SW480 (cell line): ENCODE measurements at places on chromosomes 2 and 18.

GRCh38 chr2:160472839-160473251, 20.8 kb downstream of the RBMS1 start:
- no peak for DNase-seq

- no peak for DNase-seq
Observed at GRCh38 chr2:67581751-67582150, 184.6 kb downstream of the ETAA1 start.

DNA sequence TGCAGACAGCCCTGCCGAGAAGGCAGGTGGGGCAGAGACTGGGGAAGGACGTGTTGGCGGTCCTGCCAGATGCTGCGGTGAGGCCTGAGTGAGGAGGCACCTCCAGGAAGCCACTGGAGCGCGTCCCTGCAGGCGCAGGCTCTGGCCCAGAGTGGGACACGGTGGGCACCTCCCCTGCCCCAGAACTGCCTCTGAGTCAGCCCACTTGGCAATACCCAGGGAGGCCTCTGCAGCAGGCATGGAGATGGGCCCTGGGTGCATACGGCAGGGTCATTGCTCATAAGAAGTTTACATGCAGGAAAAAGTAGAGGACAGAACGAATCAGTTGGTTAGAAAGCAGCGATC, 195.9 kb downstream of the TFCP2L1 start:
- no peak for DNase-seq

DNA sequence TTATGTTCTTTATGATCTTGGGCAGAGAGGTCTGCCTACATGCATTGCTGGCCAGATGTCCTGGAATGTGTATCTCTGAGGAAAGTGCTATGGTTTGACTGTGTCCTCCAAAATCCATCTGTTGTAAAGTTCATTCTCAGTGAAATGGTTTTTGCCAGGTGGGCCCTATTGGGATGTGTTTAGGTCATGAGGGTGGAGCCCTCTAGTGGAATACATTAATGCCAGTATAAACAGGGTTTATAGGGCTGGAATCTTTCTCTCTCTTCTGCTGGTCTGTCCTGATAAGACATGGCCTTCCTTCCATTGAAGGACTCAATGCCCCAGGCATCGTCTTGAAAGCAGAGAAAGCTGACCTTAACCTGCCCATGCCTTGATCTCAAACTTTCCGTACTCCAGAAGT, 258.5 kb downstream of the RPIA start:
- peak; percentile 37 for DNase-seq

DNA sequence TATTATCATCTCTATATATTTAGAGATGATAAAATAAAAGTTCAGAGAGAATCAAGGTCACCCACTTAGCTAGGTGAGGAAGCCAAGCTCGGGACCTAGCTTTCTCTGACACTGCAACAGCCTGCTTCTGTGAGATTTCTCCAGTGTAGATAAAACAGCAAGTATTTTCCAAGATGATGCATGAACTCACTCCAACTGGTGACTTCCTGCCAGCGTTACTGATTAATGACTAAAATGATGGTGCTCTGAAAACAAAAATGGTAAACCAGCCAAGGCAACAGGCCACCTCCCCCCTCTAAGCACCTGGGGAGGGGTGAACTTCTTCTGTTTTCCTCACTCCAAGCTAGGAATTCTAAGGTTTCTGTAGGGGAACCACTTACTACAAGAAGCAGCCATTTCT, 510.2 kb upstream of the ID2 start:
- no peak for DNase-seq

DNA sequence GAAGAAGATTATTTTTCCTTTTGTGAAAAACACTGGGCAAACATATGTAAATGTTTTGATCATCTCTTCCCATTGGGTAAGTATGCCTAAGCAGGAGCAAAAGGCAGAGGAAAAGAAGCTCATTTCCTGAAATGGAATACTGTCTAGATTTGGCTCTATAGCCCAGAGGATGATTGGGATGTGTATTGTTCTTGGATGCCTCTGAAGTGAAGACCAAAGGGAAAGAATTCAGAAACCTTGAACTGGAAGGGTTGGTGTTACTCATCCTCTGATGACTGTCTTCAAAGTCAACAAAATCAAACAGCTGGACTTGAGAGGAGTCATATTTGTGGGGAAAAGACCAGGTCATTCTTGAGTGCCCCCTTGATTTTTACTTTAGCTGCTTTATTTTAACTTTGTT, 112.6 kb upstream of the NT5C1B start:
- no peak for DNase-seq

- no peak for DNase-seq
Observed at GRCh38 chr2:38934742-38935141, 45.1 kb downstream of the ARHGEF33 start.

GRCh38 chr18:51765606-51766360, 568.3 kb upstream of the MEX3C start:
- no peak for DNase-seq

DNA sequence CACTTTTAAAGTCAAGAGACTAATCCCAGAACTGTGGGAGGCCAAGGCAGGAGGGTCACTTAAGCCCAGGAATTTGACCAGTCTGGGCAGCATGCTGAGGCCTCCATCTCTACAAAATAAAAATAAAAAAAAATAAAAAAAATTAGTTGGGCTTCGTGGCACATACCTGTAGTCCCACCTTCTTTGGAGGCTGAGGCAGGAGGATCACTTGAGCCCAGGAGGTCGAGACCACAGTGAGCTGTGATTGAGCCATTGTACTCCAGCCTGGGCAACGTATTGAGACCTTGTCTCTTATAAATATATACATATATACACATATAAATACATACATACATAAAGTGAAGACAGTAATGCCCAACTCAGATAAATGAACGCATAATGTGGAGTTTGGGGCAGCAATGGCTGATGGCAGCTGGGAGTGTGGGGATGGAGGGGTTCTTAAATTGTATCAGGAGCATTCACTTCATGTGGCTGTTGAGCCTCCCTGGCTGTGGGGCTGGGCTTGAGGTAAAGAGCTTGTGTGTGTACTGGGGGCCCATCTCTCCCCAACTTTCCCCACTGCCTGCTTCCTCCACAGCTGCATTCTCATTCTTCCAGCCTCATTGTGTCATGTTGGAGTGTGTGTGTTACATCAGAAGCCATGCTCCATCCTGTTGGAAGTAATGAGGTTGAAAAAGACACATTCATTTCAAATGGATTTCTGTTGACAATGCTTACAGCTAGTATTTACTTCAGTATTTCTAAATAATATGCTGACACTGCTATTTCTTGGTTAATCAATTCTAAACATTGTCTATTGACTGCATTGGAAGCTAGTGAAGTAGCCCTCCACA, 96.5 kb upstream of the HS6ST1 start:
- DNase-seq, result no peak

DNA sequence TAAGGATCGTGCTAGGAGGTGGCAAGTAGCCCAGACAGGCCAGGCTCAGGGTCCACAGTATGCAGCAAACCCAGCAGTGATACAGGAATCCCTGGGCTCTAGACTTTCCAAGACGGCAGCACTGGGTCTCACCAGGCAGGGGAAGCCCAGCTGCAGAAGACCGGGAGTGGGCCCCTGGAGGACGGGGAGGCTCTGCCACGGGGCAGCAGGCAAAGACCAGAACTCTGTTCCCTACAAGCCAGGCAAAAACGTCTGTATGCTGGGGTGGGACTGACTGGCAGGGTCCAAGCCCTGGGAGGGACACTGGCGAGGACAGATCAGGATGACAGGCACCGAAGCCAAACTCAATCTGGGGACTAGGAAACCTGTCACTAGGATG, 98.9 kb upstream of the SEC11C start:
- no peak for DNase-seq

GRCh38 chr2:233814056-233814835, 36.1 kb downstream of the MROH2A start:
- peak; percentile 20 for DNase-seq

- DNase-seq, result peak; percentile 37
Observed at GRCh38 chr2:42238644-42239288, 69.6 kb downstream of the EML4 start.

GRCh38 chr2:96963316-96963715, 23.1 kb downstream of the FAM178B start:
- peak; percentile 93 for DNase-seq

DNA sequence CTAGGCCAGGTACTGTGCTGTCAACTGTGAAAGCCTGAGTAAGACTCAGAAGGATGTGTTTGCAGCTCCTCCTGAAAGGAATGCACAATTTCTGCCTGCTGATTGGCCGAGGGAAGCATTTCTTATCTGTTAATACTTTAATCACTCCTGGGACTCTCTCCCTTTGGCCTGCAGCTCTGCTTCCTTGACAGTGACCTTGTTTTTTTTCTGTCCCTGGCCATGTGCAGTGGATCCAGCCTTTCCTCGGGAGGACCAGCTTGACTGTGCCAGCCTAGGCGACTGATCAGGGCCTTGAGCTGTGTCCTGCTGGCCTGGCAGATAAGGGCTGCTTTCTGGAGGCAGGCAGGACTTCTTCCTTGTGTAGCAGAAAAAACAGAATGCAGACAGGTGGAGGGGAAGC, 10.0 kb downstream of the RNF144A start:
- DNase-seq, result no peak

- DNase-seq, result no peak
Observed at GRCh38 chr2:103815731-103816130, 1038.2 kb upstream of the POU3F3 start.

GRCh38 chr2:12315224-12315623, 401.5 kb upstream of the TRIB2 start:
- DNase-seq, result no peak

- DNase-seq, result no peak
Observed at GRCh38 chr2:197442857-197443256, 8.0 kb upstream of the SF3B1 start.

DNA sequence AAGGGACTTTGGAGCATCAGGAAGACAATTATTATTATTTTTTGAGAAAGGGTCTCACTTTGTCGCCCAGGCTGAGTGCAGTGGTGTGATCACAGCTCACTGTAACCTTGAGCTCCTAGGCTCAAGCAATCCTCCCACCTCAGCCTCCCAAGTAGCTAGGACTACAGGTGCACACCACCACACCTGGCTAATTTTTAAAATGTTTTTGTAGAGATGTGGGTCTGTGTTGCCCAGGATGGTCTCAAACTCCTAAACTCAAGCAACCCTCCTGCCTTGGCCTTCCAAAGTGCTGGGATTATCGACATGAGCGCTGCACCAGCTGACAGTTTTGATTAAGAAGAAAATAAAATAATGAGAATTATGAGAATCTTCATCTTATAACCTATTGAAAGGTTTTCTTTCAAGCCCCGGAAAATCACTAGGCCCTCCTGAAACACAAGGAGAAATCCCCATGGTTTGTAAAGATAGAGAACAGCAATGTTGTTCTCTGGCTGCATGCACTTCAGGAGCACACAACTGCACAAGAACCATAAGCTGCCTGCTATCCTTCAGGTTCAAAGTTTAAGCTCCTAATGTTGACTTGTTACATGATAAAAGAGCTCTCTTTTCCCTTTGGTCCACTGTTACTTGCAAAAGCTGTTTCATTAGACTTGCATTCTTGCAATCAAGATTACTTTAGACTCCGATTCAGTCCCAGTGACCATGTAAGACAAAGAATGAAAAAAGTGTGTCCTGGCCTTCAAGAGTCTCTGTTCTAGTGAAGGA, 16.8 kb downstream of the NPC1 start:
- no peak for DNase-seq

DNA sequence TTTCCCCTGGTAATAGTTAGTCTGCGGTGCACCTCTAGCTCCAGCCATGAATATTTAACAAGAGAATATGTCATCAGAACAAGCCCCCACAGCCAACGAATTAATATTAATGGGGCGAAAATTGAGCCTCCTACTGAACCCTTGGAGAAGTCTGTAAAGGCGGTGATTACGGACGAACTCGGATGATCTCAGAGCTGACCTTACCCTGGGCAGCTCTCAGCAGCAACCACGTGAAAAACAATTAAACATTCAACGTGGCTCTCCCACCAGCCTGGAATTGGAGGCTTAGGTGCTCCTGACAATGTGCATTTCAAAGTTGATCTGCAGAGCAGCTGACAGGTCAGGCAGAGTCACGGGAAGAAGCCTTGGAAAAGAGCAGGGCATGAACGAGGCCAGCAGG, 407.6 kb upstream of the MYT1L start:
- DNase-seq, result no peak

GRCh38 chr18:1805521-1805920, 765.8 kb downstream of the METTL4 start:
- DNase-seq, result no peak

DNA sequence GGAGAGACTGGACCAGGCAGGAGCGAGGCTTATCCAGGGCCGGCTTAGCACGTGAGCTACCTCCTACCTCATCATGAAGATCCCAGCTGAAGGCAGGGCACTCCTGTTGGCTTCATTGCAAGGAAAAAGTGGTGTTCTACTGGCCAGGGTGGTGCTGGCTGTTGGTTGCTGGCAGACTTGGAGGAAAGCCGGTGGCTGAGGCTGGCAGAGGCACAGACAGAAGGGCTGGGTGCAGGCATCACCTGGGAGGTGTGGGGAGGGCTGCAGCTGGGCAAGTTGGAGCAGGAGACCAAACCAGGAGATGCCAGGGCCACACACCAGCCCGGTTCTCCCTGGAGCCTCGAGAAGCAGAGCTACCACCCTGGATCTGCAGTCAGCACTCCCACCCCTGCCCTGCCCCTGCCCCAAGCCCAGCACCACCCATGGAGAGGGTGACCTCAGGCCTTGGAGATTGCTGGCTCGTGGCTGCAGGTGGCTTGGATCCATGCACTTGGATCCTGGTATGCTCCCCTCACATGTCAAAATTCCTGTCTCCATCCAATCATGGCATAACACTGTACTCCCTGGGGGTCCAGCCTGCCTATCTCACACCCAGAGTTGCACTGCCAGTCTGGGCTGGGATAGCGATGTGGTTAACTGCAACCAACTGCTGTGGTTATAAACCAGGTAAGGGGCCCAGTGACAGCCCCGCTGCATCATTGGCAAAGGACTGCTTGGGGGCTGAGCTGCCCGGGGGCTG, 49.7 kb downstream of the GLI2 start:
- no peak for DNase-seq

- DNase-seq, result no peak
Observed at GRCh38 chr2:11520092-11520693, 13.7 kb upstream of the GREB1 start.

- DNase-seq, result peak; percentile 92
Observed at GRCh38 chr2:231673348-231673770, 35.0 kb upstream of the PTMA start.

DNA sequence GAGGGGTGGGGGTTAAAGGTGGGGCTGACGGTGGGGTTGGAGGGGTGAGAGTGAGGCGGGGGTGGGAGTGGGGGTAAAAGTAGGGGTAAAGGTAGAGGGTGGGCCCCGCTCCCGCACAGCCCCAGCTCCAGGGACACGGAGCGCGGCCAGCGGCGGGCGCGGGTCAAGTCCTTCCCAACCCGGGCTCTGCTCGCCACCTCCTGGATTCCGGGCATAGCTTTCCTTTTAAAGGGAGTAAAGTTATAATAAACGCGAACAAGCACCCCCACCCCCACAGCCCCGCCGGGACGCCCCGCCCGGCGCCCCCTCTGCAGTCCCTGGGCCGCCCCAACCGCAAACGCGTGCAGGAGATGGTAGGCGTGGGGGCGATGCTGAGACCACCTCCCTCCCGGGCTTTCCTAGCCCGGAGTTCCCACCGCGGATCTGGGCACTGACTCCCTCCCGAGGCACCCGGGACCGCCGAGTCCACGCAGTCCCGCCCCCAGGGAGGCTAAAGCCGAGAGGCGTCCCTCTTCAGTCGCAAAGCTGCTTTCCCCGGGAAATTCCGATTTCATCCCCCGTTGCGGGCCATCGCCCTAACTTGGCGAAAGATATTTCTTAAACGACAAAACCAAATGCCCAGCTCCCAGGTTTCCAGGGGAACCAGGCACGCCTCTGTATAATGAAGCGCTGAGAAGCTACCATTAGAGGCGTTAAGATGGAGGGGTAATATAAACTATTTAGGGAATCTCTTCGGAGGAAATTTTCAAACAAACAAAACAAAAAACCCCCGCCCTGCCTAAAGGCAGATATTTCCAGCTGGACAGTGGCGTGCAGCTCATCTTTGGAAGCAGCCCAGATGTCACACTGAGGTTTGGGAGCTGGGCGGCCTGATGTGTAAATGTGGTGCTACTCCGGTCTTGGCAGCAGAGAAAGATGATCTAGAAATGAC, at the start of gene LIMS2:
LIMS2 (minus strand) TSS at position 200 of the 931 bp plus-strand sequence. CDS start 506 bp downstream, outside the sequence.
- peak; percentile 46 for DNase-seq
